ENCODE measurements at places on chromosomes 1 and 21.

GRCh38 chr1:108852221-108852975 lies 4.5 kb downstream of the AKNAD1 start:
- DNase-seq: no peak

GRCh38 chr1:161158316-161159010 lies 837 bp upstream of the USP21 start:
- no peak for DNase-seq

DNA sequence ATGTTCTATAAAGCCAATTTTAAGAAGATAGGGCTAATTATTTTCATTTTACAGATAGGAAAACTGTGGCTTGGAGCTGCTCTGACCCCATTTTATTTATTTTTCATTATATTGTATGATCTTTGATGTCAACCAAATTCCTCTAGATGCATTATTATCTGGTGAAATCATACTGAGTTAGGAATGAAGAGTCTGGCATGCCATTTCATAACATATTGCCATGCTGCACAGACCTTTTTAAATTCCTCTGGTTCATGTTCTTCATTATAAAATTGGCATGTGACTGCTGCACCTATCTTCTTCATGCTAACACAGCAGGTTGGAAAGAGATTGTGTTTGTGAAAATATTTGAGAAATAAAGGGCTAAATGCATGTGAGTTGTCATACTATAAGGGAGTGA lies 12.7 kb downstream of the PRRX1 start:
- DNase-seq: no peak

DNA sequence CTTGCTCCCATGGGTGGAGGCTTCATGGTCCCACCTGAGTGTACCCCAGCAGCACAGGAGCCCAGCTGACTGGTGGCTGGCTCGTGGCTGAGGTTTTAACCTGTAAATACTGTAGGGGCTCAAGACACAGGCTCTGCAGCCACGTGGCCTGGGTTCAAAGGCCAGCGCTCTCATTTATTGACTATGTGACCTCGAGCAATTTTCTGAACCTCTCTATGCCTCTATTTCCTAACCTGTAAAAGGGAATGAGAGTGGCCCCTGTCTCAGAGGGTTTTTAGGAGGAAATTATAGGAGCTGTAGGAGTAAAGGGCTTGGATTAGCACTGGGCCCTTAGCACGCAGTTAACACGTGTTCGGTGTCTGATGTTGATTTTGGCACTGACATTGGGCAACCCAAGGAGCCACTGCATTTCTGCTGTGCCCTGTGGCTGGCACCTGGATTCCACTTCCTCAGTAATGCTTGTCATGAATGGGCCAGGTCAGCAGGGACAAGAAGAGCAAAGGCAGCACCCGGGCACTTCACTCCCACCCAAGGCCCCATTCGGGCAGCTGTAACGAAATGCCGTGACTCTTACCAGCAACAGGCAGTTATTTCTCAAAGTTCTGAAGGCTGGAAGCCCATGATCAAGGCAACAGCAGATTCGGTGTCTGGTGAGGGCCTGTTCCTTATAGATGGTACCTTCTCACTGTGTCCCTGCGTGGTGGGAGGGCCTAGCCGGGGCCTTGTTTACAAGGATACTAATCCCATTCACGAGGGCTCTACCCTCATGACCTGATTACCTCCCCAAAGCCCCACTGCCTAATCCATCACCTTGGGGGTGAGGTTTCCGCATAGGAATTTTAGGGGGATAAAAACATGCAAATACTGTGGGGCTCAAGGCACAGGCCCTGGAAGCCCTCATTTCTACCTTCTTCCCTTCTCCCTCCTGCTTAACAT lies 25.2 kb downstream of the ARHGEF10L start:
- no peak for DNase-seq

DNA sequence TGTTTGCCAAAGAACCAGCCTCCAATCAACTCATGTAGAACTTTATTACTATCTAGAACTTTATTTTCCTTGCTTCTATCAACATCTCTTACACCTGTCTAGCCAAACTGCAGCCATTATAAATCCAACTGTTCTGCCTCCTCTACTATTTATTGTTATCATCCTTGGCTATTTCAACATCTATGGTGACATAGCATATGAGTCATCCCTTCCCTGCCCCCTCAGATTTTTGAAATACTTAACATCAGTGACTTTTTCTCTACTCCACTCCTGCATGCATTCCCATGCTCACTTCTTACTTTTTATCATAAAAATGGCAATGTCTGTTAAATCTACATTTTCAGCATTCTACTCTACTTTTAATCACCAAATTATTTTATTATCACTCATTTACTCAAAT lies 544.9 kb upstream of the NEGR1 start:
- DNase-seq: no peak

DNA sequence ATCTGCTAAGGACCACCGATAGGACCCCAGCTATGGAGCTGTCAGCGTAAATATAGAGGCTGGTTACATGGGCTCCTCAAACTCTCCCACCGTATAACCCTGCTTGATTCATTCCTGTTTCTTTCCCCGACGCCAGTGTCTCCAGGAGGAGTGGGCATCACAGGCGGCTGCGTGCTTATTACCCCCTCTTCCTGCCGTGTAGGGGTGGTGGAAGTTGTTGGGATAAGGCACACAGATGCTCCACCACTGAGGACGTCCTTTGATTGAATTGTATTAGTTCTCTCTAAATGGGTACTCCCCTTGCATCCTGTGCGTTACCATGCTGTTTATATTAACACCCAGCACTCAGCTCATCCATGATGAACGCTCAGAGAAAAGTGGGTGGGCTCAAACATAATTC lies 104.6 kb downstream of the ZBTB18 start:
- no peak for DNase-seq

GRCh38 chr21:27134516-27134915 lies 167.6 kb upstream of the ADAMTS5 start:
- DNase-seq: no peak

Measured in activated T-cell treated with anti-CD3 and anti-CD28 coated beads, Interleukin-2, amount 50 U/mL, for 4 hours (primary cell).